ENCODE measurements at places on chromosomes 3 and 15.

- peak; percentile 61 for DNase-seq
These were observed 4.8 kb downstream of the HES1 start for GRCh38 chr3:194140520-194141414.

DNA sequence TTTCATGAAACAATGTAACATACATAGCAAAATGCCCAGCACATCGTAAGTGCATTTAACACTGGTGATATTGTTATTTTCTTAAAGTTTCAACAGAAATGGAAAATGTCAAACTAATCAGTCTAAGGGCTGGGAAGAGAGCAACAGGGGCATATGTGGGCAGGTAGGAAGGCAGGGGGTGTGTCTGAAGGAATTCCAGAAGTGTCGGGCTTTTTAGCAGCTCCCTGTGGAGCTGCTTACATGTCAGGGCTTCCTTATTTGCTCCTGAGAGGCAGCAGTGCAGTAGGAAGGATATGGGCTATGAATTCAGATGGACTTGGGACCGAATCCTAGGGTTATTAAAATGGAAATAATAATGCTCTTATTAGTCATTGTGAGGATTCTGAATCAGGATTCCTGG, 311.6 kb downstream of the CLSTN2 start:
- DNase-seq = no peak

GRCh38 chr3:62479326-62479725, 106.0 kb upstream of the FEZF2 start:
- no peak for DNase-seq

- no peak for DNase-seq
These were observed 125.6 kb downstream of the CD47 start for GRCh38 chr3:107965136-107965655.

DNA sequence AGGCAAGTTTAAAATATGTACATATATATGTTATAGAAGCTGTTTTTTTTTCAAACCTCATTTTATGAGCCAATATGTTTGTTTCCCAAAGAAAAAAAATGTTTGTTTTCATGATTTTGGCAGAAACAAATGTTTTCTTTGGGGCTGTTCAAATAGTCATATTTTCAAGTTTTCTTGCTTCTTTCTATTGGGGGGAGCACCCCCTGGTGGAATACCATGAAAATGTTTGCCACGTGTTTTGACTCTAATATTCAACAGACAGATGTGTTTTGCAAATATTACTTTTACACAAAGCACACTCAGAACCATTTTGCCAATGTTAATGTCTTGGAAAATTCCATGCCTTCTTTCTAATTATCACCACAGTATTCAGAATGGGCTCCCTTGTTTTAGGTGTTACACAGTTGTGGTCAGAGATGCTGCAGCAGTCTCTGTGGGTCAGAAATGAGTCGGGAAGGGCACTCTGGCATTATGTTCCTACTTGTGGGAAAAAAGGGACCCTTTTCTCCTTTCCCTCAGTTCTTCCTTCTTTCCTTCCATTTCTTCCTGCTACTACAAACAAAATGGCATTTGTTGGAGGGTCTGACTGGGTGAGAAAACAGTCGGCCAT, 817.0 kb downstream of the TUSC7 start:
- DNase-seq = no peak

- no peak for DNase-seq
These were observed 546.1 kb downstream of the NTRK3 start for GRCh38 chr15:87710406-87710805.

DNA sequence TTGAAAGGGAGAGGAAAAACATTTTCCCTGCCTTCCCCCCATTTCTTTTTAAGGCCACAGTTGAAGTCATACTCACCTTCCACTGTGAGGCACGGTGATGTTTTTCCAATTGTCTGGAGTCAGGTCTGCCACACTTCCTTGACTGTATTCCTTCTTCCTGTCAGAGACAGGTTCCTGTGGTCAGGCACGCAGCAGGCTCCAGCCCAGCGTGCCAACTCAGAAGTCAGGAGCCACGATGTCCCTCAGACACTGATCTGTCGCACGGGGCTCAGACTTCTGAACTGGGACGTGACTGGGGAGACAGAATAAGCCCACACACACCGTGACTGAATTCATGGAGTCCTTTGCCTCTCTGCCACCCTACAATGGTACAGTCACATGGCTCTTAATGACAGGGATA, 41.2 kb upstream of the ADAMTS9 start:
- DNase-seq = no peak

Measured in HuH-7.5 (cell line).